ENCODE measurements at places on chromosomes 2 and 18.

DNA sequence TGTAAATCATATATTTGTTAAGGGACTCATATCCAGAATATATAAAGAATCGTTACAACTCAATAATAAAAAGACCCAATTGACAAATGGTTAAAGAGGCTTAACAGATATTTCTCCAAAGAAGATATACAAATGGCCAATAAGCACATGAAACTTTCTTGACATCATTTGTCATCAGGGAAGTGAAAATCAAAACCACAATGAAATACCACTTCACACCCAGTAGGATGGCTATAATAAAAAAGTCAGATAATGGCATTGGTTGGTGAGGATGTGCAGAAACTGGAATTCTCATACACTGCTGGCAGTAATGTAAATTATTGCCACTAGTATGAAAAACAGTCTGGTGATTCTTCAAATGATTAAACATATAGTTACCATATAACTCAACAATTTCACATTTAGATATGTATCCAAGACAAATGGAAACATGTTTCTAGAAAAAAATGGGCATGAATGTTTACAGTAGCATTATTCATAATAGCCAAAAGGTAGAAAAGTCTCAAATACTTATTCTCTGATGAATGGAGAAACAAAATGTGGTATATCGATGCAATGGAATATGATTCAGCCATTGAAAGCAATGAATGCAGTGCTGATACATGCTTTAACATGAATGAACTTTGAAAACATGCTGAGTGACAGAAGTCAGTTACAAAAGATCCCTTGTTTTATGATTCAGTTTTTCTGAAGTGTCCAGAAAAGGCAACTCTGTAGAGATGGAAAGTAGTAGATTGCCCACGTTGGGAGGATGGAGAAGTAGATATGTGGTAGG, 304.6 kb upstream of the ZEB2 start:
- H3K36me3 ChIP-seq, result no peaks in the 10 kb centered on the region
- no peak for ATAC-seq
- no peak overlapping the region for H3K4me3 ChIP-seq
- no peaks in the 10 kb centered on the region for H3K4me1 ChIP-seq
- no peak overlapping the region for H3K27ac ChIP-seq

GRCh38 chr2:165462443-165462842, 7.1 kb upstream of the CSRNP3 start:
- no peaks in the 10 kb centered on the region for H3K27me3 ChIP-seq
- no peak overlapping the region for H3K4me3 ChIP-seq
- no peak for ATAC-seq
- H3K4me1 ChIP-seq, result no peaks in the 10 kb centered on the region
- no peaks in the 10 kb centered on the region for H3K36me3 ChIP-seq
- H3K27ac ChIP-seq, result no peak overlapping the region

- no peak overlapping the region for H3K4me3 ChIP-seq
- H3K36me3 ChIP-seq, result no peaks in the 10 kb centered on the region
- no peak overlapping the region for H3K27ac ChIP-seq
Measured at GRCh38 chr2:8281950-8282857, 399.7 kb upstream of the ID2 start.

DNA sequence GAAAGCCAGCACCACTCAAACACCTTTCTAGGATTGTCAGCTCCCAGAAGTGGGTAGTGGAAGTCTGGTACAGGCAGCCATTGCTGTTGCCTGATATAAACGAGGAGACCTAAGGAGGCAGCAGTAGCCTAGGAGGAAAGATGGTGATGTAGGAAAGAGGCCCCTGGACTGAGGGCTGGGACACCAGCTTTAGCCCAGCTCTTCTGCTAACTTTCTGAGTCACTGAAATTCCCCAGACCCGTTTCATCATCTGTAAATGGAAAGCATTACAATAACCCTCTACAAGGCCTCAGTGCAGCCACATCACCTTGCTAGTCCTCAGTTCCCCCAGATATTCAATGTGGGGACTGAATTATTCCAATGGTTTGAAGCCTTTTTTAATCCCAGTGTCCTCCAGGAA, 336.5 kb downstream of the TNS1 start:
- H3K4me3 ChIP-seq, result no peak overlapping the region
- H3K27ac ChIP-seq, result peak overlapping the region; percentile 12
- no peaks in the 10 kb centered on the region for H3K27me3 ChIP-seq

- H3K4me1 ChIP-seq, result no peaks in the 10 kb centered on the region
- H3K27ac ChIP-seq, result no peak overlapping the region
- H3K4me3 ChIP-seq, result no peak overlapping the region
- ATAC-seq, result no peak
Measured at GRCh38 chr2:76567478-76567877, 856.8 kb upstream of the GCFC2 start.

DNA sequence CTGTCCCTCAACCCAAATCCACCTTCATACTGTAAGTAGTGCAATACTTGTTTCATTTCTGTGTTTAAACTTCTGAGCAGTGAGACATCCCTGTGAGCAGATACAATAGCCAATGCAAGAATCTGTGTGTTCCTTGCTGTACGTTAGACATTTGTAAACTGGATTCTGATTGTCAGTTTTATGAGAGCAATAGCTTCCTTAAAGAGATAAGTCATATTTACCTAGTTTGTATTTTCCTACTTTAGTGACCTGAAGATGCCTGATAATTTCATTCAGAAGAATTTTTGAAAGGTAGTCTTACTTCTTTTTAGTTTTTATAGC, 90.7 kb downstream of the DPP4 start:
- no peaks in the 10 kb centered on the region for H3K36me3 ChIP-seq
- H3K4me3 ChIP-seq, result no peak overlapping the region
- no peak overlapping the region for H3K27ac ChIP-seq
- ATAC-seq, result no peak
- no peaks in the 10 kb centered on the region for H3K27me3 ChIP-seq

DNA sequence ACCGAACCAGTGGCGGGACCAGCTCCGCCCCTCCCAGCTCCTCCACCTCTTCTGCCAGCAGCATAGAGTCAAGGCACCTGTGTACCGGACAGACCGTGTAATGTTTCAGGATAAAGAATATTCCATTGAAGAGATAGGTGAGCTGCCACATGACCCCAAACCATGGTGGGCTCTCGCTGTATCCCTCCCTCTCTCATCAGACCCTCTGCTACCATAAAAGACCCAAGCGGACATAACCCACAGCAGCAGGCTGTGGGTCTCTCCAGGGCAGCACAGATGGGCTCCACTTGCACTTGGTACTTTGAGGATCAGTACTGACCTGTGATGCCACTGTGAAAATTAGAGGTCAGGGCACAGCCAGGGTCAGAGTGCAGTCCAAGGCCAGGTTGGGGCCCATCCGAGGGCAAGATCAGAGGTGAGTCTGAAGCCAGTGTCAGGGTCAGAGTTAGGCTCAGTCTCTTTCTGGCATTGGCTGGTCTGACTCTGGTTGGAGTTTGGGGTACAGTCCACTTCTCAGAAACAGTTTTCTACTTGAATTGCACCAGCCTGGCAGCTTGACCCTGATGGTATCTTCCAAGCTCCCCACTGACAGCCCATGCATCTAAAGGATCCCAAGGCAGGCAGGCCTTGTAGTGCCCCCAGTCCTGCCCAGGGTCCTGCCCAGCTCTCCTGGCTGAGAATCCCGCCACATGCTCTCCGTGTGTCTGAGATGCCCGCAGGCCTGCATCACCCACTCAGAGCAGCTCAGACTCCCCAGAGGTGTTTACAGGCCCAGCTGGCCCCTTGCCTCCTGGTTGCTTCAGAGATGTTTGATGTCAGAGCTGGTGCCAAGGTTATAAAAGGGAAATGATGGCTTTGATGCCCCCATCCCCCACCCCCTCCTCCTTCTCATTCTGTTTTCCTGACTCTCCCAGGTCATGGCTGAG, 212.1 kb downstream of the DYSF start:
- H3K4me1 ChIP-seq, result no peaks in the 10 kb centered on the region
- no peak for ATAC-seq
- no peaks in the 10 kb centered on the region for H3K27me3 ChIP-seq
- H3K4me3 ChIP-seq, result no peak overlapping the region
- peaks cover 93% of the 10 kb centered on the region for H3K36me3 ChIP-seq

- H3K27ac ChIP-seq, result no peak overlapping the region
- no peaks in the 10 kb centered on the region for H3K4me1 ChIP-seq
- no peak for ATAC-seq
- no peaks in the 10 kb centered on the region for H3K36me3 ChIP-seq
- H3K4me3 ChIP-seq, result no peak overlapping the region
Measured at GRCh38 chr2:214830794-214831346, 21.4 kb upstream of the BARD1 start.

DNA sequence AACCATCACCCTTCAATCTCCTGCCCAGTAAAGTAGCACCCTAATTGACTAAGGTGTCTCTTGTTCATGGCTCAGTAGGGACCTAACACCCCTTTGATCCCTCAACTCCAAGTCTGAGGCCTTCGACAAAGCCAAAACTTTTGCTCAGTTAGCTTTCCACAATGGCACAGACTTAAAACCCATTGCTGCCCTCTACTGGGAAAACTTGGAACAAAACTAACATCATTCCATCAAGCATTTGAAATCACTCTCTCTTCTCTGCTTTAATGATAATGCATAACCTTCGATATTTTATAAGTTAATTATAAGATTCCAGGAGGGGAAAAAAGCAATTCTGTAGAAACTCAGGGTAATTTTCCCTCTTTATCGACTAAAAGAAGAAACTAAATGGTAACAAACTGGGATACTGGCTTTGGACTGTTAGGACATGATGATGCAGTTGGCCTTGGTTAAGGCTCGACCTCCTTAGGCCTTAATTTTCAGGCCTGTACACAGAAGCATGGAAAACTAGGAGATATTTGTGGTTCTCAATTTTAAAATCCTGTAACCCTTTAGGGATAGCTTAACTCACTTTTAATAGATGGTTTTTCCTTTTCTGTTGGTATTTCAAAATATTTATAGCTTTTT, 127.8 kb downstream of the STK39 start:
- H3K4me1 ChIP-seq, result no peaks in the 10 kb centered on the region
- peaks cover 44% of the 10 kb centered on the region for H3K36me3 ChIP-seq
- H3K4me3 ChIP-seq, result no peak overlapping the region
- H3K27ac ChIP-seq, result no peak overlapping the region

DNA sequence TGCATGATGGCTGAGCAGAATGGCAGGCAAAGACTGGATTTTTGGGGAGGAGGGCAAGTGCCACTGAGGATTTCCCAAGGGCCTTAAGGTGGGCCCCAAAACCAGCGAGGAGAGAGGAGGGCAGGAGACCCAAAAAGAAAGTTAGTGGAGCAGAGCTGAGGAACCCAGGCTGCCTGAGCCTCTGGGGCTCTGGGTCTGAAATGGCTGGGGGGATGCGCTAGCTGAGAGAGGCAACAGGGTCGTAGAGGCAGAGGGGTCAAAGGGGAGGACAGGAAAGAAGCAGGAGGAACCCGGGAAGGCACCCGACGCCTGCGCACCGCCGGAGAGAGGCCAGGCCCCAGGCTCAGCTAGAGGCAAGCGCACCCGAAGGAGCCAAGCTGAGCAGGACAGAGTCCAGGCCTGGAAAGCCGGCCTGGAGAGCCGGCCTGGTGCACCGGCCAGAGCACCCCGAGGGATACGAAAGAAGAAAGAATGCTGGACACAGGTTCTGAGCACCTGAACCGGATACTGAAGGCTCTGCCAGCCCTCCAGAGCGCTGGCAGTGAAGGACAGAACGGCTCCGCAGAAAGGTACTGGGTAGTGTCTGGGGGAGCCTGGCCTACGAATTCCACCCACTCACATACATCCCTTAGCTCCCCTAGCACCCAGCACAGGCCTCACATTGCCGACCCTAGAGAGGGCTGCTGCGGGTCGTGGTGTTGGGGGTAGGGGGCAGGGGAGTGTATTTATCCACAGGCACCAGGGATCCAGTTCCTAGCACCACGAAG, 39.5 kb upstream of the ATP6V1B1 start:
- H3K4me3 ChIP-seq, result no peak overlapping the region
- no peak for ATAC-seq
- no peaks in the 10 kb centered on the region for H3K36me3 ChIP-seq

- no peaks in the 10 kb centered on the region for H3K36me3 ChIP-seq
- peaks cover 12% of the 10 kb centered on the region for H3K4me1 ChIP-seq
- H3K27ac ChIP-seq, result no peak overlapping the region
- H3K27me3 ChIP-seq, result no peaks in the 10 kb centered on the region
Measured at GRCh38 chr2:71156573-71156972, 26.1 kb downstream of the MPHOSPH10 start.

DNA sequence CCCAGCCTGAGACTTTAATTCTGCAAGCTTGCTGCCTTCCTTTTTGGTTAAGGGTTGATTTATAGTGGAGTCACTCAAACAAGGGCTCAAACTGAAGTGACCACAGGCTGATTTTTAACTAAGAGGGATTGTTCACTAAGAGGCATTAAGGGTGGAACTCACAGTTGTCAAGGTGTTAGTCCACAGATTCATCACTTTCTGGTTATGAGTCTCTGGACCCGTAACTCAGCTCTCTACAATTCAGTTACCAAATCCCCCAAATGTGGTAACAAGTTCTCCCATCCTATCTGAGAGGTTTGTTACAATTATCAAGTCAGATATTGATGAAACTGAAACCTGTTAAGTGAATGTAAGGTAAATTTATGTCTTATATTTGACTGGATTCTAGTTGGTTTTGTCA, 185.9 kb upstream of the KLHL14 start:
- H3K4me3 ChIP-seq, result no peak overlapping the region
- no peak for ATAC-seq
- no peaks in the 10 kb centered on the region for H3K4me1 ChIP-seq
- H3K36me3 ChIP-seq, result no peaks in the 10 kb centered on the region
- no peak overlapping the region for H3K27ac ChIP-seq

DNA sequence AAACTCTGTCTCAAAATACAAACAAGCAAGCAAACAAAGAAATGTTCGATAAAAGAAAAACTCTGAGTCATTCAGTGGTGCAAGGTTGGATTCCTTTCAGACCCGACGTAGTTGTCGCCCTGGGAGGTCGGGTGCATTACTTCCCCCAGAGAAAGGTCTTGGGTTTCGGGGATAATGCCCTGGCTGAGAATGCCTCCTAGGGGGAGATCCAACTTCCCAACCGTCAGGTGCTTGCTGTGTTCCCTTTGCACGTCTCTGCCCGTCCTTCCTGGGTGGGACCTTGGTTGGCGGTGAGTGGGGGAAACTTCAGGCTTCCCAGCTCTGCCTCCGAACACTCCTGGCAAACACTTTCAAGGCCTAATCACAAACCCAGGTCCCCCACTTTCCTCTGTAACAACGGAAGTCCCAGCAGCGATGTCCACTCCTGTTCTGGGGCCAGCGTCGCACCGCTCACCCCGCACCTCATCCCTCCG, 609 bp downstream of the TPGS2 start:
- peak overlapping the region; percentile 70 for H3K4me3 ChIP-seq
- H3K36me3 ChIP-seq, result no peaks in the 10 kb centered on the region
- no peaks in the 10 kb centered on the region for H3K27me3 ChIP-seq
- H3K4me1 ChIP-seq, result peaks cover 29% of the 10 kb centered on the region

GRCh38 chr2:233852056-233852455, 2.3 kb downstream of the HJURP start:
- no peak for ATAC-seq
- H3K4me3 ChIP-seq, result no peak overlapping the region
- no peak overlapping the region for H3K27ac ChIP-seq
- H3K36me3 ChIP-seq, result no peaks in the 10 kb centered on the region
- H3K27me3 ChIP-seq, result peaks cover 31% of the 10 kb centered on the region
